ENCODE measurements at places on chromosomes 13 and 19.

GRCh38 chr13:102609696-102610095 is 12.9 kb downstream of the TPP2 start:
- DNase-seq, result no peak

DNA sequence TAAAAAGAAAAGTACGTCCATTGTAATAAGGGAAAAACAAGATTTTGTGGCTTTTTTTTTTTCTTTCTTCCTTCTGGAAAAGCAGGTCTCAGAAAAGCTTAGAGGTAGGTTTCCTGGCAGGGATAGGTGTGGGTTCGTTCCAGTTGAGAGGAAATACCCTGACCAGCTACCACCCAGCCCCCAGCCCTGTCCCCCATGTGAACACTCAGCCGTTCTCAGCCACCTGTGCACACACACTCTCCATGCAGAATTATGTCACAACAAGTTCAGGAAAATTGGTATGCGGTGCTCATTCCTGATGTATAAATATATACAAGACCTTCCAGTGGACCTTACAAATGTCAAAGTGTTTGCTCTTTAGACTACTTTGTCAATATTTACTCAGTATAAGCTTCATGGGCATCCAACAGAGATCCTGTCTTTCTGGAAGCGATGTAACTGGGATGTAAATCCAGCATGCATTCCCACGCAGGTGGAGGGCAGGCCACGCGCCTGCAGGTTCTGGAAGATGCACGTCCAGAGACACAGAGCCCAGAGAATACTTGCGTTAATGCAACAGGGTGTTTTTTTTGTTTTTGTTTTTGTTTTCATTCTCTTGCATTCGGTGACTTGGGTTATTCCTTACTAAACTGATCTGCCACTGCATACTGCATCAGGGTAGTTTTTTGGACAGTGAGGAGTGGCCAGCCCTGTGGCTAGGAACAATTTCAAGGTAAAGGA is 68.8 kb downstream of the TSHZ3 start:
- DNase-seq, result no peak

DNA sequence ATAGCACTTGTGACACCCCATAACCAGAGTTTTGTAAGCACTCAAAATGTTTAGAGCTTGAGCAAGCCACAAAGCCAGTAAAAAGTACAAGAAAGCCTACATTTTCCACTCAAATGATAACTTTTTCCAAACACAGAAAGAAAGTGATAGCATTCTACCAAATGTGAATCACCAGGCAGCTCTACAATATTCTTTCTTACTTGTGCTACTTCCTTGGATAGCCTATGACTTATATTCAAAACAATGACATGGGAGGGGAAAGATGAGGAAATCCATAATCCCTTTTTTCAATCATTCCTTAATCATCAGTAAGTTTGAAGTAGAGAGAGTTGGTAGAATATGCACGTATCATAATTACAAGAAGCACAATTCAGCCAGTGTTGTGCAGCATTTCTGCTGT is 650.8 kb upstream of the PCDH9 start:
- no peak for DNase-seq

DNA sequence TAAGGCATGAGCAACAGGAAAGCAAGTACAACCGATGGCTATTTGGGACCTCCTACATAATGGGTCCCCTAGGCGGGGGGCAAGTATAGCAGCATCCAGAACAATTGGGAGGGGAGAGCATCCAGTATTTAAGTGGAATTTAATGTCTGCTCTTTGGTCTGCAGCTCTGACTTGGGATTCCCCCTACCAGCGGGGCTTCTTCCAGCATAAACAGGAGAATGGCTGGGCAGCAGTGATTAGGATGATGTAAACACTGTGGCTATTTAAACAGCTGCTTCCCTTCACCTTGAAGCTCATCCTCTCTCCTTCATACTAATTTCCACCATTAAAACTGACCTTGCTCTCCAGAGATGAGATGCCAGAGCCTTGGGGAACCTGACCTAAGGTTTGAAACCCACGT is 73.9 kb upstream of the OXGR1 start:
- no peak for DNase-seq

DNA sequence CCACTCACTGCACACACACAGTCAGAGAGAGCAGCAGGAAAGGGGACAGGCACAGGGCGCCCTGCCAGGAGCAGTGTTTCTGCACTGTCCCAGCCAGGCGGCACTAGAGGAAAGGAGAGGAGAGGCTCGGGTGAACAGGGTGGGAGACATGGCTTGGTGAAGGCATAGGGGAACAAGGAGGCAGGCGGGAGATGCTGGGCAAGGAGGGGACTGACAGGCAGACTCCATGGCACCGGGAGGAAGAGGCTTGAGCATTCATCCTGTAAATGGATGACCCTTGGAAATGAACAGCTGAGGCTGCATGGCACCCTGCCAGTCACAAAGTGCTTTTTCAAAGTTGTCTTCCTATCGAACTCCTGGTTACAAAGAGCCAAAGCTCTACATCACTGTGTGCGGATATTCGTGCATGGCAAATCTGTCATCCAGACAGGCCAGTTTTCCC is 22.4 kb downstream of the MED26 start:
- no peak for DNase-seq

- DNase-seq, result no peak
Observed at GRCh38 chr13:21590231-21590630, 13.7 kb downstream of the MICU2 start.

DNA sequence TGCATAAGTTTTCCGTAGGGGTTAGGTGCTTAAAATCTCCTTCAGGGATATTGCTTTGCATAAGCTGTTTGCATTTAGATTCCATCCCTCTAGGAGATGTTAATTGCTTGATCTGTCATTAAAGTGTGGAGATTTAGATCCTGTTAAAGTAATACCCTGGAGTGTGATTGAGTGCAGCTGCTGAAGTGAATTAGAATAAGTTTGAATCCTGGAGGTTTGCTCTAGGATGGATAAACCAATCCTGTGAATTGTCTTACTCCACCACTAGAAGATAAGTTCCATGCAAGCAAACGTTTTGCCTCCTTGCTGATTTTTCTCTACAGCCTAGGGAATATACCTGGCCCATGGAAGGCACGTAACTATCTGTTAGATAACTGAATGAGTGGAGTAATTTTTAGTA is 1487.2 kb upstream of the PRR20A start:
- no peak for DNase-seq

DNA sequence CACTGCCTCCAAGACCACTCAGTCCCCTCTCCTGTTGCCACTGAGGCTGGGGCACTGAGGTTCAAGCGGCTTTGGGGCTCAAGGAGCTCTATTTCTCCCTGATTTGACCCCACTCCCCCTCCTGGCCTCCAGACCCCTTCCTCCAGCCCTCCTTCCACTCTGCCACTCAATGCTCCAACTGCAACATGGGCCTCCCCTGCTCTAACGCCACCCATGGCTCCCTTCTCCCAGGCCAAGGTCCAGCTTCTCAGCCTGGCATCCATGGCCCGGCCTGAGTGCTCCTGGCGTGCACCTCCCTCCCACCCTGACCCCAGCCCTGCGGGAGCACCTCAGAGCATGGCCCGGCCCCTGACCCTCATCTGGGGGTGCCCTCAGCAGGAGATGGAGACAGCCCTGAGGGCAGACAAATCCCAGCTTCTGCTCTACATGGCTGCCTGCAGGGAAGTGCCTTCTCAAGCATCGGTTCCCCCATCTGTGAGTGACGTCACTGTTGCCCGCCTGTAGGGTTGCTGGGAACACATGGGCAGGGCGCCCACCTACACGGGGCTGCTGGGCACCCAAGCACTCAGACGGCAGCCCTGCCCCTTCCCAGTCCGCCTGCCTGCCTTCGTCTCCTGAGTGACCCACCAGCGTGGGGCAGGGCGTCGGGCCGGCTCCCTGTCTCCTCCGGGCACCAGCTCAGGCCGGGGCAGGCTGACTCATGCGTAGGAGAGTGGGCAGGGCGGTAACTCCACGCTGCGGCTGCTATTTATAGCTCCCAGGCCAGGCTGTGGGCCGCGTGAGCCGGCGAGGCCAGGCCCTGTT is 1.6 kb upstream of the DIRAS1 start:
- DNase-seq, result peak; percentile 55

DNA sequence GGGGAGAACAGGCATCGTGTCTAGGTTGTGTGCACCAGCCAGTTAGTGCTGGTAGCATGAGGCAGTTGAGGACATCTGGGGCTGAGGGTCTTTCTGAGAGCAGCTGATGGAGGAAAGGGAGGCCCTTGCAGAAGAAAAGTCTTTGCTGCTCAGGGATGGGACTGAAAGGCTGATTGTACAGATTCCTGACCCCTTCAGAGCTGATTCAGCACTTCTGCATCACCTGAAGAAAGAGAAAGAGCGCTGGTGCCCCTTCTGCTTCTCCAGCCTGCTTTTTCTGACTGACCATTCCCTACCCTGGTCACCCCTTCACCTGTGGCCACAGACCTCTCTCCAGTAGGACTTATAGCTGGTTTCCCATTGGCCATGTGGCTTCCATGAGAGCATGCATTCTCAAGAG is 476.2 kb downstream of the TSHZ3 start:
- no peak for DNase-seq

DNA sequence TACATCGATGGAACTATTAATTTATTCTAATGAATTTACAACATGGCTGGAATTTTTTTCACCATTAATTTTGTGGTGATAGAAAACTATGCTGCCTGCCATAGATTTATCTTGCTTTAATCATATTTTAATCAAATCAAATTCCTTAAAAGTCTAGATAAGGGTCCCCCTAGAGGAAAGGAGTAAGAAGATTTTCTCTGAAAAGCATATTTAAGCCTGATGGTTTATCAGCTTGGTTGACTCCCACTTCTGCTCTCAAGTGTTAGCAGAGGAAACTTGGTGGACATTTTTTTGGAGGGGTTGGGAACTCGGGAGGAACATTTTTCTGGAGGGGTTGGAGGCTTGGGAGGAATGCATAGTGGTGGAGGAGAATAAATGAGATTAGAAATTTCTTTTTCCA is 253.3 kb downstream of the KCNRG start:
- DNase-seq, result no peak

- no peak for DNase-seq
Observed at GRCh38 chr13:27482983-27483382, 32.6 kb upstream of the MTIF3 start.

DNA sequence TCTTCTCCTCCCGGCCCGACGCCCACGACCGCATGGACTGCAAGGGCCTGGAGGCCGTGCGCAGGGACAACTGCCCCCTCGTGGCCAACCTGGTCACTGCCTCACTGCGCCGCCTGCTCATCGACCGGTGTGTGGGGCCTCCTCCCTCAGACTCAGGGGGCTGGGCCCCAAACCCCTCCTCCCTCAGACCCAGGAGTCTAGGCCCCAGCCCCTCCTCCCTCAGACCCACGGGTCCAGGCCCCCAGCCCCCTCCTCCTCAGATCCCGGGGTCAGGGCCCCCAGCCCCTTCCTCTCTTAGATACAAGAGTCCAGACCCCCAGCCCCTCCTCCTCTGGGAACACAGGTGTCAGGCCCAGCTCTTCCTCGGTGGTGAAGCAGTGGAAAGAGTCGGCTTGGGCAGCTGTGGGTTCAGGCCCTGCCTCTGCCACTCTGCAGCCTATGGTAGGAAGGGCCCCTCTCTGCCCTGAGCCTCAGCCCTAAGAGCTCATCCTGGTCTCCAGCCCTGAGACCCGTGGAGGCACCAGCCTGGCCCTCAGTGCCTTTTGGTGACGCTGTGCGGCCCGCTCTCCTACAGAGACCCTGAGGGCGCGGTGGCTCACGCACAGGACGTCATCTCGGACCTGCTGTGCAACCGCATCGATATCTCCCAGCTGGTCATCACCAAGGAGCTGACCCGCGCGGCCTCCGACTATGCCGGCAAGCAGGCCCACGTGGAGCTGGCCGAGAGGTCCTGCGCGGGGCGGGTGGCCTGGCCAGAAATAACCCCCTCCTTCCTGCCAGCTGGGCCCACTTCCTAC is 3.7 kb upstream of the SPIB start:
- no peak for DNase-seq

- no peak for DNase-seq
Observed at GRCh38 chr13:112706171-112706570, 16.3 kb downstream of the ATP11A start.

DNA sequence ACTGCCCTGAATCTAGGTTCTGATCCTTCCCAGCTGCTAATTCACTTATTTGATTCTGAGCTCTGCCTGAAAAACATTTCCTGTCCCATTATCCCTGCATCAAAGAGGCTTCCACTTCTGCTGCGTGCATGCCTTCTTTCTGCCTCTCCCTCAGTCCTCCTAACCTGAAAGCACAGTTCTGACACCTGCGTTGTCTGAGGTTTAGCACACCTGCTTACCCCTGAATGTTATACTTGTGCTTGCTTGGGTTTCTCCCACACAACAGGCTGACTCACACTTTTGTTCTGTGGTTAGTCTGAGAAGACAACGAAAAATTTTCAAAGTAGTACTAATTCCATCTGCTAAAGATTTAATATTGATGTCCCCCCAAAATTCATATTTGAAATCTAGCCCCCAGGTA is 3.1 kb upstream of the SOHLH2 start:
- DNase-seq, result no peak

- DNase-seq, result no peak
Observed at GRCh38 chr13:27079421-27079958, 92.1 kb downstream of the USP12 start.

DNA sequence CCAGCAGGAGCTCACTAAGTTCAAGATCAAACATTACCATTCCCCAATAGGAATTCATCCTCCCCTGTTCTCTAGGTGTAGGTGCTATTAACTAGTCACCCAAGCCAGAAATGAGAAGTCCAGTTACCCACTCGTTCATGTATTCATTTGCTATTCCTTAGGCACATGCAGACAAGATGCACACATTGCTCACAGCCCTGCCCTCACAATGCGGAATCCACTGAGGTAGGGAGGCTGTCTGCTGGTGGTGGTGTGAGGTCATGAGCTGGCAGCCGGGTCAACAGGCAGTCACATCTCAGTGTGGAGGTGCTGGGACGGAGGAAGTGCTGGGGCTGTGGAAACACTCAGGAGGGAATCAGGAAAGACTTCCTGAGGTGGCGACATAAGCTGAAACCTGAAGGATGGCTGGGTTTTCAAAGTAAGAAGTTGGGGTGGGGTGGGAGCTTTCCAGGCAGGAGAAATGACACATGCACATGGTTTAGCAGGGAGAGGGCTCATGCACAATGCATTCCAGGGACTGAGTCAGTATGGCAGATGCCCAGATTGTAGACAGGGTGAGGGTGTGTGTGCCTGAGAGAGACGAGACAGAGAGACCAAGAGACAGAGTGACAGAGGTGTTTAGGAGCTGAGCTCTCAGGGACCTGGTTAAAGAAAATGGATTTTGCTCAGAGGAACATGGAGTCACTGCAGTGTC is 117.6 kb downstream of the USP12 start:
- no peak for DNase-seq

DNA sequence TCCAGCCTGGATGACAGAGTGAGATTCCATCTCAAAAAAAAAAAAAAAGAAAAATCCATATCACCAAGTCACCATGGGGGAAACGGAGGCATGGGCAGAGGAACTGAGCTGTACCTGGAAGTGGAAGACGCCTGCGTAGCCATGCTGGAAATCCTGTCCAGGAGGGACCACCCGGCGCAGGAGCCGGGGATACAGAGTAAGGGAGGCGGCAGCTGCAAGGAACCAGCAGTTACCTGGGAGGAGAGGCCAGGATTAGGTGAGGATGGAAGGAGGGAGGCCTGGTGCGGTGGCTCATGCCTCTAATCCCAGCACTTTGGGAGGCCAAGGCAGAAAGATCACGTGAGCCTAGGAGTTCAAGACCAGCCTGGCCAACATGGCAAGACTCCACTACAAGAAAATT is 2.0 kb downstream of the CAPN12 start:
- no peak for DNase-seq
